ENCODE measurements at places on chromosomes 1 and 21. TPM values are rescaled to one million over a fixed set of nuclear protein-coding genes. Genes with fewer than 3 reads are reported as not detected.

EFNA3 gene
- polyA plus RNA-seq = 1.00 TPM

SLC5A9 gene
- polyA plus RNA-seq = 0.39 TPM

EPHB2 gene
- 0.06 TPM for polyA plus RNA-seq

DLGAP3 gene
- polyA plus RNA-seq = 0.03 TPM

C1QB gene
- 14.8 TPM for polyA plus RNA-seq

OR2L5 gene
- not detected for polyA plus RNA-seq

UBXN10 gene
- polyA plus RNA-seq = 0.04 TPM

KLHDC9 gene
- polyA plus RNA-seq = 0.34 TPM

MX1 gene
- polyA plus RNA-seq = 3.5 TPM

C4BPB gene
- polyA plus RNA-seq = 0.12 TPM

IARS2 gene
- 49.0 TPM for polyA plus RNA-seq

CDC7 gene
- 1.4 TPM for polyA plus RNA-seq

CYP4B1 gene
- polyA plus RNA-seq = 30.2 TPM

GJA5 gene
- 1.9 TPM for polyA plus RNA-seq

SLC6A9 gene
- polyA plus RNA-seq = 0.40 TPM

RHD gene
- polyA plus RNA-seq = not detected

ASCL5 gene
- not detected for polyA plus RNA-seq

PLA2G2C gene
- not detected for polyA plus RNA-seq

LRRC8C gene
- 1.8 TPM for polyA plus RNA-seq
